ENCODE measurements at places on chromosomes 12 and 14.

GRCh38 chr14:30138567-30138966, 210.9 kb upstream of the PRKD1 start:
- H3K27ac ChIP-seq: no peak overlapping the region
- H3K36me3 ChIP-seq: no peaks in the 10 kb centered on the region
- no peak overlapping the region for H3K4me3 ChIP-seq

DNA sequence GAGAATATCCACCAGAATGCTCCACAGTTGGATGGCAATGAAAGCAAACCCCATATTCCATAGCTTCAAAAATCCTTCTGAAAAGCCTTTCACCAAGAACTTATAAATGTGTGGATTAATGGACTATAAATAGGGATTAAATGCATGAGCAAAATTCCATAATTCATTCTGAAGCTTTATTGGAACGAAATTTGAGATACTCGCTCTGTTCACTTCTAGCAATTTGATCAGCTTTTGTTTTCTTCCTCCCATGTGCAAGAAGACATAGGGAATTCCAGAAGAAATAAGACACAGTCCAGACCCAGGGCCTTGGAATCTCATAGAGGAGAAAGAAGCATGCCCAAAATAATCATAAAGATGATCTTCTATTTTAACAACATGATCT, 285.9 kb upstream of the TMPO start:
- H3K36me3 ChIP-seq: no peaks in the 10 kb centered on the region
- H3K27me3 ChIP-seq: no peaks in the 10 kb centered on the region
- no peak overlapping the region for H3K27ac ChIP-seq
- H3K4me1 ChIP-seq: no peaks in the 10 kb centered on the region
- DNase-seq: no peak

DNA sequence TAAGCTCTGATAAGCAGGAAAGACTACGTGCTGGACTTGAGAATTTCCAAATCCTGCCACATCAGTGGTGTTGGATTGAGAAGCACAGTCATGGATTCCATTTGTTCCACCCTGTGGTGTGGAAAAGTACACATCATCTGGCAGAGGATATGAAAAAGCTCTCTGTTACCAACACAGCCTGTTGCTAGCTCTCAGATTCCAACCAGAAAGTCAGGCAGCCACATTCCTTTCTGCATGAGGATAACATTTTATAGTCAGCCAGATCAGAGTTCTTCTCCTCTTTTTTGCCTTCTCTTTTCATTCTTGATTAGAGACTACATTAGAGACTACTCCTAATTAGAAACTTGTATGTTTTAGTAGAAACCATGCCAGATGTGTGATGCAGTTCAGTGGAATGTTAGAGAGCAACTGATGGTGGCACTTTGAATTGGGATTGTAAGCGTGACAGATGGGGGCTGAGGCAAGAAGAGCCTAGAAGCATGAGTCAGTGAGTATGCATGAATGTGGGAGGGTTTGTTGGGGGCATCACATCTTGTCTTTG, 61.2 kb upstream of the STXBP6 start:
- H3K4me3 ChIP-seq: no peak overlapping the region
- DNase-seq: no peak
- H3K36me3 ChIP-seq: no peaks in the 10 kb centered on the region
- H3K4me1 ChIP-seq: no peaks in the 10 kb centered on the region

DNA sequence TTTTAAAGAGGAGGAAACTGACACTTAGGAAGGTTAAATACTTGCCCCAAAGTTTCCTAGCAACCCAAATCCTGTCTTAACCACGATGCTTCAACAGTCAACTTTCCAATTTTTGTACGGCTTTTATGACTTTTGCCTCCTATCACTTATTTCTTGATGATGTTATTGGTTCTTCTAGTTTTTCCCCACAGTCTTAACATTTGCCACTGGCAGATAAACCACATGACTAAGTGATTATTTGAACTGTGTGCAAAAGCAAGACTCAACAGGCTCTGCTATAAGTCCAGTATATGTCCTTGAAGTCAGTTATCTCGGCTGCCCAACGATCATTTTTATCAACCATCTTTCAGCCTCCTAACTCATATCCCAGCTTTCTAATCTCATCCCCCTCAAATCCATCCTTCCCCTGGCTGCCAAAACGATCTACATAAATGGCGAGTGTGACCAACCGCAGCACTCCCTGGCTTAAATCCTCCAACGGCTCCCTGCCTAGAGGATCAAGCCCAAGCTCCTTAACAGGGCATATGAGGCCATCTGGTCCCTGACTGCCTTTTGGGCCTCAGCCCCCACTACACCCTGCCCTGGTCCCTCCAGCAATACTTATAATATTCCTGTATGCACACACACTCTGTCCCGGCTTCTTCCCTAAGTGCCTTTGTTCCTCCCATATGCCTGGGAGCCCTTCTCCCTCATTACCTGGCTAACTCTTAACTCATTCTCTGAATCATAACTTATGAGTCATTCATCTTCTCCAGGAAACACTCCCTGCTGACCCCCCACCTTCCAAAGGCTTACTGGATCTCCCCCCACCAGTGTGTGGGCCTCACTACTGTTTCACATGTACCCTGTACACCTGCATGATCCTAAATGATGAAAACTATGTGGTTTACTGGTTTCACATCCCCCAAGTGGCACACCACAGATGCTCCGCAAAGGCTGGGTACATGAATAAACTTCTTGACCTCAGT, 8.8 kb downstream of the VPS37B start:
- DNase-seq: peak; percentile 83
- peaks cover 74% of the 10 kb centered on the region for H3K4me1 ChIP-seq
- H3K27me3 ChIP-seq: no peaks in the 10 kb centered on the region
- H3K27ac ChIP-seq: peak overlapping the region; percentile 98

DNA sequence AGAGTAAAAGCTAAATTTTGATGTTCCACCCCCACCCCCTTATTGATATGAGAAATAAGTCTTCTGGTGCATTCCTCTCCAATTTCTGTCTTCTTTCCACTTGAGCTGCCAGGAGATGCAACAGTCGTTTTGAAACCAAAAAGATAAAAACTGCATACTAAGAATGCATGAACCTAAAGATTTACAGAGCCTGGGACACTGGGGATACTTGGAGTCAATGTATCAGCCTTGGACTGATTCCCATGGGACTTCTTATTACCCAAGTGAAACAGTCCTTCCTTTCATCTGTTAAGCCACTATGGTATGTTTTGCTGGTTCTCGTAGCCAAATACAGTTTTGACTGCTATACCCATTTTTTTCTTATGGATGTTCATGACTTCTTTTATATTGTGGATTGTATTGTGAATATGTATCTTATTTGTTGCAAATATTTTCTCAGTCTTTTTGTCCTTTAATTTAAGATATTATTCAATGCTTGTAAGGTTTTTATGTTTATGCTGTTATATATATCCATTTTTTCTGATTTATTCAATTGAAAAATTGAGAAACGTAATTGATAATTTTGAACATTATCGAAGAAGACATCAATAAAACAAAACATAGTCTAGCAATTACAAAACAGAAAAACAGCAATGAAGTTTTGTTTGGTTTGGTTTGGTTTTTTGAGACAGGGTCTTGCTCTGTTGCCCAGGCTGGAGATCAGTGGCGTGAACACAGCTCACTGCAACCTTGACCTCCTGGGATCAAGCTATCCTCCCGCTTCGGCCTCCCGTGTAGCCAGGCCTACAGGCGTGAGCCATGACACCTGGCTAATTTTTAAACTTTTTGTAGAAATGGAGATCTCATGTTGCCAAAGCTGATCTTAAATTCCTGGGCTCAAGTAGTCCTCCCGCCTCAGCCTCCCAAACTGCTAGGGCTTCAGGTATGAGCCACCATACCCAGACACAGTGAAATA, 85.4 kb upstream of the ETV6 start:
- no peaks in the 10 kb centered on the region for H3K36me3 ChIP-seq
- no peak overlapping the region for H3K4me3 ChIP-seq
- H3K27ac ChIP-seq: no peak overlapping the region

All from RWPE2 (cell line).